ENCODE measurements at places on chromosomes 12 and 14.

GRCh38 chr12:52013626-52014310 is 7.0 kb downstream of the TAMALIN start:
- no peak for DNase-seq
- no peaks in the 10 kb centered on the region for H3K36me3 ChIP-seq
- H3K27me3 ChIP-seq, result peaks cover 10% of the 10 kb centered on the region
- H3K4me3 ChIP-seq, result no peak overlapping the region
- no peak overlapping the region for H3K27ac ChIP-seq

- no peak overlapping the region for H3K27ac ChIP-seq
- no peak overlapping the region for H3K4me3 ChIP-seq
- H3K36me3 ChIP-seq, result no peaks in the 10 kb centered on the region
Measured at GRCh38 chr14:89445273-89445973, 28.4 kb upstream of the FOXN3 start.

DNA sequence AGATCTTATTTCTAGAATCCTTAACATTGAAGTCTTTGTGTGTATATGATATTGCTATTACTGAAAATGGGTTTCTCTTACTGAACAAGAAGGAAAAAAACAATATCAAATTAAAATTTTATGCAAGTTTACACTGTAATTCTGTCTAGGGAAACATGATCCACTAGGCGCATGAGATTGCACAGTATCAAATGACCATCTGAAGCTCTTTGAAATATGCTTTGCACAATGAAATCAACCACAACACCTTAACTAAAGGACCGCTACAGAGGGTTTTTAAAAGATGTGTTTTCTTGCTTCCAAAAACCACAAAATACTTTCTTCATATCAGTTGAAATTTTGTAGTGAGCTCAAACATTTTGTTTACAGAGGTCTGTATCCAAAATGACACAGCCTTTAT is 15.1 kb upstream of the KERA start:
- H3K4me1 ChIP-seq, result no peaks in the 10 kb centered on the region
- DNase-seq, result no peak
- H3K4me3 ChIP-seq, result no peak overlapping the region
- H3K27ac ChIP-seq, result no peak overlapping the region
- no peaks in the 10 kb centered on the region for H3K36me3 ChIP-seq

GRCh38 chr12:6533653-6533922 is 729 bp upstream of the GAPDH start:
- peaks cover 51% of the 10 kb centered on the region for H3K36me3 ChIP-seq
- DNase-seq, result no peak
- peak overlapping the region; percentile 97 for H3K4me3 ChIP-seq
- H3K27ac ChIP-seq, result no peak overlapping the region

GRCh38 chr14:84961637-84962036 is 568.3 kb upstream of the FLRT2 start:
- H3K27ac ChIP-seq, result no peak overlapping the region
- DNase-seq, result no peak
- H3K4me1 ChIP-seq, result no peaks in the 10 kb centered on the region
- no peak overlapping the region for H3K4me3 ChIP-seq

GRCh38 chr14:53167602-53168328 is 14.6 kb upstream of the DDHD1 start:
- H3K27me3 ChIP-seq, result no peaks in the 10 kb centered on the region
- H3K27ac ChIP-seq, result no peak overlapping the region
- no peak overlapping the region for H3K4me3 ChIP-seq
- DNase-seq, result no peak
- H3K36me3 ChIP-seq, result no peaks in the 10 kb centered on the region

- no peak overlapping the region for H3K27ac ChIP-seq
- no peak for DNase-seq
- no peak overlapping the region for H3K4me3 ChIP-seq
Measured at GRCh38 chr12:124445121-124445718, 122.2 kb downstream of the NCOR2 start.

DNA sequence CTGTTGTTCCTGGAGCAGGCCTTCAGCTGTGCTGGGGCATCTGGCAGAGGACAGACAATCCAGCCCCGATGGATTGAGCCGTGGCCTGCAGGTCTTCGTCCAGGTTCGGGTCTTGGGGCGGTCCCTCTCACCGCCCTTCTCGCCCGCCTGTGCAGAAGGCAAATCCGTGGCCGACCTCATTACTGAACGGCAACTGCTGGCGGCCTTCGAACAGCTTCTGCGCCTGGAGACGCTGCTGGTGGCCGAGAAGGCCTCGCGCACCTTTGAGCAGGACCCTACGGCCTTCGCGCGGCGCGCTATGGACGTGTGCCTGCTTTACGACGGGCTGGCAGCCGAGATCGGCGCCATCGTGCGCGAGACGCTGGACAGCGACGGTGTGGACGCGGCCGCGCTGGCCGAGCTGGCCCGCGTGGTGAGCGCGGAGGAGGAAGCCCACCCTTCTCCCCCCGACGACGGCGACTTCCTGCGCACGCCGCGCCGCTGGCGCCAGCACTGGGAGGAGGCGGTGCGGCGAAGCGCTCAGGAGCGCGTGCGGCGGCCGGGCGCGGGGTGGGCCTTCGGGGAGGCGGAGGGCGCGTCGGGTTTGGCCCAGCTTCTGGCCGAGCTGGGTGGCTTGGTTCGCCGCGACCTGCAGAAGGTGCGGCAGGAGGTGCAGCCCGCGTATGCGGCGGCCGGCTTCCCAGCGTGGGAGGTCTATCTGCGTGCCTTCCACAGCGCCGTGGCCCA is 7.6 kb downstream of the EXOC3L4 start:
- H3K36me3 ChIP-seq, result no peaks in the 10 kb centered on the region
- no peak overlapping the region for H3K4me3 ChIP-seq
- DNase-seq, result no peak
- no peak overlapping the region for H3K27ac ChIP-seq

Data from iPS DF 6.9 (cell line).